WTC11 (cell line): ENCODE measurements at places on chromosomes 5 and 9.

DNA sequence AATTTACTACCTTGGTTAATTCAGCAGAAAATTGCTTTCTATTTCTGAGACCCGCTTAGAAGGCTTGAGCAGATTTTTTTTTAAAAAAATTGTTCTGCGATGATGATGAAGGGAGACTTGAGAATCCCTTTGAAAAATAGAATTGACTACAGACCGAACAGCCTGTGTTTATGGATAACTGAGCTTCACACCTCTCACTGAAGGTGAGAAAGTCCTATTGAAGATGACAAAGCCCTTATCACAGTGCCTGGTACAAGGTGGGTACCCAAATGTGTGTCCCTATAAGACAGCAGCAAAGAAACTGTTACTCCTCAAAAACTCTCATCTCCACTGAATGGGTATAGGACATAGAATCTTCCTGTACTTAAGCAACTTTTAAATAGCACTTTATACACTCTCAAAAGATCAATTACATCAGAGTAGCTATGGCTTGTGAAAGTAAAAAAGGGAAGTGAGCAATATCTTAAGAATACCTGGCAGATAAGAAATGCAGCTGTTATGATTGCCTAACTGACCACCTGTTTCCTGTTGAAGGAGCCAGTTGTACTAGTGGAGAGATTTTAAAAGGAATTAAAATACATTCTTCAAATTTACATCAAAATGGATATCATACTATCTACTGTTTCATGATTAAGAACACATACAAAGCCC is 419.7 kb downstream of the CHSY3 start:
- no peak for DNase-seq

DNA sequence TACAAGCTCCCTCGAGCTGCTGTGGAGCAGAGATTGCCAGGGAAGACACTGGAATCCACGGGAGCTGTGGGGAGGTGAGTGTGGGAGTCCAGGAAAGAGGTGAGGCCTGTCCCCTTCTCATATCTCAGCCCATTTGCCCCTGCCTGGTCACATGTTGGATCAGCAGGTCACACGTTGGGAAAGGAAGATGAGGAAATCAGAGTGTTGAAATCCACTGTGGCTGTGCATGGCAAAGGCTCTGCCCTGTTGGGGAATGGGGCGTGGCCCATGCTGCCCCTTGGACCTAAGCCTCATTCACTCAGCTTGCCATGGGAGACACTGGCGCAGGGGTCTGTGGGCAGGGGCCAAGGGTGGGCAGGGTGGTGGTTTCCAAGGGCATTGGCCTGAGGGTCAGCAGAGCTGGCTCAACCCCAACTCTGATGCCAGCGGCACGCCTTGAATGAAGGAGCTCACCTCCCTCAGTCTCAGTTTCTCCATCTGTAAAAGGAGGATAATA is 85.4 kb upstream of the CPEB4 start:
- no peak for DNase-seq

- DNase-seq = no peak
These were observed 56.1 kb downstream of the FGF18 start for GRCh38 chr5:171475596-171475995.

- peak; percentile 44 for DNase-seq
These were observed 163.6 kb upstream of the CDH6 start for GRCh38 chr5:31029925-31030324.

- DNase-seq = no peak
These were observed 36.4 kb upstream of the ZFAND5 start for GRCh38 chr9:72401396-72401795.

GRCh38 chr9:126665644-126666035 is 51.9 kb downstream of the LMX1B start:
- no peak for DNase-seq

GRCh38 chr5:128015978-128016377 is 67.6 kb upstream of the SLC12A2 start:
- no peak for DNase-seq

DNA sequence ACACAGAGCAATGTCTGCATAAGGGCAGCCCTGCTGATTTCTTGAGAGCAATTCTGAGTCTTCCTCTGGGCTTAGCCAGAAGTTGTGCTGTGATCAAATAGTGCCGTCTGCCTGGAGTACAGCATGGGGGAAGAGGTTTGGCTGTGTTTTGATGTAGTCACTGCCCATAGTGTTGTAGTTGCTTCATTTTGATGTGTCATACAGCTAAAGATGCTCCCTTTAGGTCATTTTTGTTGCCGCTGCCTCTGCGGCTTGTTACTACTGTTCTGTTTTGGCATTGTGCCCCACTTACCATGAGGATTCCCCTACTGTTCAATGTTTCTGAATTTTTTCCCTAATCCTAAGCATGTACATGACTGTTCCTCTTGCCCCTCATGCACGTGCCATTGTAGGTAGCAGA is 23.0 kb downstream of the SLC36A1 start:
- no peak for DNase-seq
